CD4-positive, alpha-beta T cell treated with Interleukin-2 at 100 ng/mL for 4 hours (primary cell): ENCODE measurements at places on chromosomes 16 and 17.
A peak's percentile ranks its signal among the peaks of the same experiment; 100 is the strongest.

- DNase-seq = peak; percentile 87
Measured at GRCh38 chr17:7213895-7214299, 5.7 kb downstream of the DLG4 start.

DNA sequence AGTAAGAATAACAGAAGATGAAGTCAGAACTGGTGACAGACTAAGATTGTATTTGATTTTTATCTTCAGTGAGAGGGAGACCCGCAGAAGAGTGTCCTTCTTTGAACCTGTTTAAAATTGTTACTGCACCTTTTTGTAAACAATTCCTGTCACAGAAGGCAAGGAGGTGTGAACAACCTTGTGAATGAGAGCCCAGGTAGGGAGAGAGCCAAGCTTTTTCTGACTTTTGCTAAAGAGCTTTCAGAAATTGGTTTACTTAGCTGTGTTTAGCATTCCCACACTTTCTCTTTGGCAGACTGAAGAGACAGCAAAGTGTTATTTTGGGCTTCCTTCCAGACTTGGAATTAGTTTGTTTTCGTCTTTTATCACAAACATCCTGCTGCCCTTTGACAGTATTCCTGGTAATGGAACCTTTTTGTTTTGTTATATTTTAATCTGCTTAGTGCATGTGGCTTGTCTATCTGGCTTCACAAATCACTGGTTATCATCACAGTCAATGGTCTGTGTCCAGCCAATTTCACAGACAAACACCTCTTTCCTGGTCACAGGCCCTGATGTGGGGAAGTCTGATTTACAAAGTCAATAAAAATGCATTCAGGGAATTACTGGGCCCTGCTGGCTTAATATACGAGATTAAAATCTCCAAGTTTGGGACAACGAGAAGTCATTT is 85.7 kb upstream of the HS3ST2 start:
- no peak for DNase-seq

DNA sequence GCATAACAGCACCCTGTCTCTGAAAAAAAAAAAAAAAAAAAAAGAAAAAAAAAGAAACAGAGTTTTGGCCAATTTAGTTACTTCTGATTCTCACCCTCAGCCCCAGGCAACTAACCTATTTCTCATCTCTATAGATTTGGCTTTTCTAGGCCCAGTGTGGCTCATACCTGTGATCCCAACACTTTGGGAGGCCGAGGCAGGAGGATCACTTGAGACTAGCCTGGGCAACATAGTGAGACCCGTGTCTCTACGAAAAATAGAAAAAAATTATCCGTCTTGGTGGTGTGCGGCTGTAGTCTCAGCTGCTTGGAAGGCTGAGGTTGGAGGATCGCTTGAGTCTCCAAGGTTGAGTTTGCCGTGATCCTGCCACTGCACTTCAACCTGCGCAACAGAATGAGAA is 8.7 kb downstream of the RPS6KB1 start:
- DNase-seq = no peak

DNA sequence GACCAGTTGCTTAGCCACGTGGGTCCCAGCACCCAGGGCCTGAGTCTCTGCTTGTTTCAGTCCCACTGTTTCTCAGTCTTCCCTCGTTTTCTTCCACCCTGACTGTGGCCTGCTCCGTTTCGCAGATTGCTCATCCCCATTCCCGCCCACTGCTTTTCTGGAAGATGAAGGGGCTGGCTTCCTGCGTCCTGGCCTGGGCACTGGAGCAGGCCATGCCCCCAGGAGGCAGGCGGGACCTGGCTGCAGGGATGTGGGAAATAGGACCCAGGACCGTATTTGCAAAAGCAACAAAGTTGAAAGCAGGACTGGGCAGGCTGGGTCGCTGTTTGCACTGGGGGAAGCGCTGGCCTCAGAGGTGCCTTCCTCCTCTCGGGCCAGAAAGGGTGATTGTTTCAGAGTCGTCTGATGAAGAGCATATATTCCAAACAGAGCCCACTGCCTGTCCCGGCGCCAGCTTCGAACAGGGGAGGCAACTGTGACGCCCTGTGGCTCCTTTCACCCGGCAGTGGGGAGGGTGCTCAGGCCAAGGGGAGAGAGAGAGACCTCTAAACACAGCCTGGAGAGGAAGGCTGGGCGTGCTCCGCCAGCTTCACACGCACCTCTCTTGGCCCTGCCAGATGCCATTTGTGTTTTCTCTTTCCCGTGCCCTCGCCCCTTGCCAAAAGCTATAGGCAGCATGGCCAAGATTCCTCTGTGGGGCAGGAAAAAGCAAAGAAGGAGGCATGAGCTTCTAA is 108.6 kb downstream of the CMIP start:
- no peak for DNase-seq

GRCh38 chr17:48543107-48543853 is 1.6 kb downstream of the HOXB2 start:
- peak; percentile 66 for DNase-seq

GRCh38 chr17:30832438-30833124 is 815 bp downstream of the ATAD5 start:
- DNase-seq = no peak

DNA sequence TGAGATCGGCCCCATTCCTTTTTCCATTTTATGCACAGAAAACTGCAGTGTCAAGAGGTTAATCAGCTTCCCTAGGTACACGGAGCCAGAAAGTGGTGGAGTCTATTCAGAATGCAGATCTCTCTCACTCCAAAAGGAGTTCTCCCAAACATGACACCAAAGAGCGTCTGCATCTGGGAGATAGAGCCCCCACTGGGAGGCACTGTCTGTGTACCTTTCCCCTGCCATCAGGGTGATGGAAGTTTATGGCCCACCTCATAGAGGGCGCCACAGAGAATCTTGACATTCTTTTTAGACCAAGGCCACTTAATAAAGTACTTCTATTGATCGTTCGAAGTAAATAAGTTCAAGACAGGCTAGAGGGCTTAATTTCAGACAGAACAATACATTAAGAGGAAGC is 493.7 kb upstream of the ERCC4 start:
- no peak for DNase-seq

- no peak for DNase-seq
Measured at GRCh38 chr17:44202756-44203155, 3.1 kb upstream of the ATXN7L3 start.

DNA sequence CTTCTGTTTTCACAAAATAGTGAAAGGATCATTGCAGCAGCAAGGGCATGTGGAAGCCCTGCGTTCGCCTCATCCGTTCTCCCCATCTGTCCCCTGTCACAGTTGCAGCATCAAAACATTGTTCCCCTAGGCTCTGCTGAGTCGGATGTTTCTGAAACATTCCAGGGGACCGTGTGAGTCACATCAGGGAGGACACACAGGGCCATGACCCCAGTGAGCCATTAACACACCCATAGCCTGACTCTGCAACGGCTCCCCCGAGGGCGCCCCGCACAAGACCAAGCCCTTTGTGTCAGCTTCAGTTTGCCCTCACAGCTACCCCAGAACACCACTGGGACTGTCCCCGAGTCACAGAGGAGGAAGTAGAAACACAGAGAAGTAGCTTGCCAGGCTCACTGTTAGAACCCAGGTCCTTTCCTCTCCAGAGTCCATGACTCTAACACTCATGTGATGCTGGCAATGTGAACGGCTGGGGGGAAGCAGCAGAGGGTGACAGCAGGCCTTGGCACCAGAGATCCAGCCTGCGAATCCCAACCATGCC is 63.3 kb upstream of the HSBP1 start:
- DNase-seq = peak; percentile 2

- DNase-seq = peak; percentile 75
Measured at GRCh38 chr16:1771188-1771863, at the start of gene NME3. Gene NME3 (minus strand): TSS chr16:1771543. CDS start chr16:1771534, 9 bp downstream.

GRCh38 chr16:51121850-51122249 is 29.2 kb downstream of the SALL1 start:
- no peak for DNase-seq

GRCh38 chr17:50778471-50778870 is 11.2 kb upstream of the ANKRD40CL start:
- DNase-seq = no peak

DNA sequence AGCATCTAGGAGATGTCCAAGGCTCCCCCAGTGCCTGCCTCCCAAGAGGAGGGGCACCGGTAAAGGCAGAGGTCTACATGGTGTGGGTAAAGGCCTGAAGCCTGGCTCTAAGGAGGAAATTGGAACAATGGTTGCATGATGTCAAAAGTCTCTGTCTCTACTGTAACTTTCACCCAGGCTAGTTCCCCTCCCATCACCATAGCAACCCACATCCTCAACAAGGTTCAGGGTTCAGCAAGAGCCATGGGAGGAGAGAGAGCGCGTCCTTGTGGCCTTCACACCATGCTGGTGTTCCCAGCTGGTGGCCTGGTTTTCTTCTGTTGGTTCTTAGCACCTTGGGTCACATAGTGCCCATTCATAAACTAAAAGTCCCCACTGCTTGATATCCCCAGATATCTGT is 196.7 kb upstream of the CDH5 start:
- DNase-seq = no peak
